ENCODE measurements at places on chromosomes 12 and 14.

DNA sequence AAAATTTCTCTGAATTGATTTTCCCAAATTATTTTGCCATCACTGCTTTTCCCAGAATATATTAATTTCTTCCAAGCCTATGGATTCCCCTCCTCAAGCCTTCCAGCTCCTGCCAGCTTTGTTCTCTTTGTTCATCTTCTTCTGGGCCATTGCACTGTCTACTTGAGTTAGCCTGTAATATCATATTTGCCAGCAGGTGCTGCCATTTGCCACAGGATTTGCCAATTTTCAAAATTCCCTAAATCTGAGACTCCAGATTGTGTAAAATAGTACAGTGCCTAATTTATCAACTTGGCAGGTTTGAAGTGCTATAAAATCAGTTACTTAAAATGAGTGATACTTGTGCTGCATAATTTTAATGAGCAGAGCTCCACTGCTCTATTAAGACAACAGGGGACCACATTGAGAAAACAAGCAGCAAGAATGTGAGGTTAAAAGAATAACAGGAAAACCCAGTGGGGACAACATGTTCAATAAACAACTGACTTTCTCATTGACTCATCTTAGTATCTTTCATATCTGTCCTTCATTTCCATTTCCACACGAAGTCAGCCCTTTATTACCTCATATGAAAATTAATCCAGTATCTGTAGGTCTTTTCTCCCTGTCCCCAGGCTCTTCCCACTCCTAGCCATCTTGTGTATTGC, 84.6 kb upstream of the CCDC196 start:
- DNase-seq: no peak

GRCh38 chr14:101080922-101081593, 177.5 kb upstream of the RTL1 start:
- no peak for DNase-seq

GRCh38 chr14:44657696-44658388, 150.8 kb upstream of the FSCB start:
- DNase-seq: no peak

GRCh38 chr12:121399391-121400331, at the start of gene RNF34:
Gene RNF34, plus strand, starts transcription at chr12:121400118. Its CDS starts 95 bp downstream, at chr12:121400213.
- peak; percentile 99 for DNase-seq

GRCh38 chr12:113154351-113154973, 4.9 kb downstream of the CFAP73 start:
- DNase-seq: no peak

- no peak for DNase-seq
These were observed 150.6 kb downstream of the ASCL4 start for GRCh38 chr12:107925125-107925524.

DNA sequence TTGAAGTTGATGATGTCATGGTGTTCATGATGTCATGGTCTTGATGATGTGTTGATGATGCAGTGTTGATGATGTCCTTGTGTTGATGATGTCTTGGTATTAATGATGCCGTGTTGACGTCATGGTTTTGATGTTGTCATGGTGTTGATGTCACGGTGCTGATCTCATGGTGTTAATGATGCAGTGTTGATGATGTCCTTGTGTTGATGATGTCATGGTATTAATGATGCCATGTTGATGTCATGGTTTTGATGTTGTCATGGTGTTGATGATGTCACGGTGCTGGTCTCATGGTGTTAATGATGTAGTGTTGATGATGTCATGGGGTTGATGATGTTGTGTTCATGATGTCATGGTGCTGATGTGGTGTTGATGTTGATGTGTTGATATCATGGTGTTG, 48.0 kb upstream of the RIMBP2 start:
- no peak for DNase-seq

- no peak for DNase-seq
These were observed 64.5 kb upstream of the DAAM1 start for GRCh38 chr14:59123975-59124374.

DNA sequence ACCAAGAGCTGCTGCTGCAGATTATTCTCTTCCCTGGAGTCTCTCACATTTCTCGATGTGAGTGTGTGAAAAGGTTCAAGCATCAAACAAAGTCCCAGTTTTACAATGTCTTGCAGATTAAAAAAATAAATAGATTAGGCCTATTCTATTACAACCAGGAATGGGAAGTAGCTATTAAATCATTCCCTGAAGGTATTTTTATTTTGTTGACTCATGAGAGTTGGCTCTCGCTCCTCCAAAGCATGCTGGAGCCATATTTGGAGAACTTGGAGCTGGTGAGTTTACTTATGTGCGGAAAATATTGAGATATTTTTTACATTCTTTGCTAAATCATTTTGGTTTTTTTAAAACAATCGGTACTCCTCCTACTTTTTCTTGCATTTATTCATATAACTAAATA, 572.3 kb downstream of the ETNK1 start:
- no peak for DNase-seq

DNA sequence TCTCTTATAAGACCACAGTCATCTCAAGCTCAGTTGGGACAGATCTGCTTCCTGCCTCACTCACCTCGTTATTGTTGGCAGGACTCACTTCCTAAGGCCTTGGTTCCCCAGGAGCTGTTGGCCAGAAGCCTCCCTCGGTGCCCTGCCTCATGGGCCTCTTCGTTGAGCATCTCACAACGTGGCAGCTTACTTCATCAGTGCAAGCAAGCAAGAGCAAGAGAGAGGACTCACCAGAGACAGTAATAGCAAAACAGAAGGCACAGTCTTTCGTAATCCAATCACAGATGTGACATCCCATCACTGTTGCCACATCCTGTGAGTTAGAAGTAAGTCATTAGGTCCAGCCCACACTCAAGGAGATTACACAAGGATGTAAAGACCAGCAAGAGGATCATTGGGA, 5.1 kb upstream of the NUMB start:
- peak; percentile 50 for DNase-seq

GRCh38 chr14:51443195-51444018, 203.4 kb downstream of the TMX1 start:
- DNase-seq: no peak

- no peak for DNase-seq
These were observed 538.9 kb upstream of the FLRT2 start for GRCh38 chr14:84991021-84991420.

- DNase-seq: no peak
These were observed 99.0 kb downstream of the KCNH5 start for GRCh38 chr14:62946221-62946620.

- DNase-seq: no peak
These were observed 63.7 kb downstream of the RFX4 start for GRCh38 chr12:106646472-106646871.

GRCh38 chr12:67752226-67752732, 103.7 kb downstream of the DYRK2 start:
- no peak for DNase-seq

DNA sequence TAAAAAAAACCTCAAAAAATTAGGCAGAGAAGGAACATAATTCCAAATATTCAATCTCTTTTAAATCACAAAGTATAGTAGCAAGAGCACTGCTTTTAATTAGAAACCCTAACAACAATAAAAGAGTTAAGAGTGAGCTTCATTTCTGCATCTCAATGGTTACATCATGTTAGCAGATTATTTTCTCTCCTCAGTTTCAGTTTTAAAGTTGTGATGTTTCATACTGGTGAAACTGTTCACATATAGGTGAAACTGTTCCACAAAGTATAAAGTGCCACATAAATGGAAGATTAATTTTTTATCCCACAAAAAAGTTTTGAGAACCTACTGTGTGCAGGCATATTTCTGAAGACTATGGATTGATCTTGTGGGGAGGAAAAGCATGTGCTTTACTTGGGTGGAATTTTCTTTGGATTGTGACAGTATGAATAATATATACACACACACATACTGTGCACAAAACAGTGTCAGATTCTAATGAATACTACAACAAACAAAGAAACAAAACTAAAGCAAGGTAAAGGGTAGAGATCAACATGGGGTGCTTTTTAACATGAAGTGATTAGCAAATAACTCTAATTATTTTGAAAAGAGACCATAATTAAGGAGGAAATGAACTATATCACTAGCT, 17.1 kb downstream of the LUM start:
- no peak for DNase-seq

- no peak for DNase-seq
These were observed 40.7 kb downstream of the STK38L start for GRCh38 chr12:27284751-27285150.

GRCh38 chr12:62259631-62259992, 592 bp upstream of the USP15 start:
- DNase-seq: no peak

DNA sequence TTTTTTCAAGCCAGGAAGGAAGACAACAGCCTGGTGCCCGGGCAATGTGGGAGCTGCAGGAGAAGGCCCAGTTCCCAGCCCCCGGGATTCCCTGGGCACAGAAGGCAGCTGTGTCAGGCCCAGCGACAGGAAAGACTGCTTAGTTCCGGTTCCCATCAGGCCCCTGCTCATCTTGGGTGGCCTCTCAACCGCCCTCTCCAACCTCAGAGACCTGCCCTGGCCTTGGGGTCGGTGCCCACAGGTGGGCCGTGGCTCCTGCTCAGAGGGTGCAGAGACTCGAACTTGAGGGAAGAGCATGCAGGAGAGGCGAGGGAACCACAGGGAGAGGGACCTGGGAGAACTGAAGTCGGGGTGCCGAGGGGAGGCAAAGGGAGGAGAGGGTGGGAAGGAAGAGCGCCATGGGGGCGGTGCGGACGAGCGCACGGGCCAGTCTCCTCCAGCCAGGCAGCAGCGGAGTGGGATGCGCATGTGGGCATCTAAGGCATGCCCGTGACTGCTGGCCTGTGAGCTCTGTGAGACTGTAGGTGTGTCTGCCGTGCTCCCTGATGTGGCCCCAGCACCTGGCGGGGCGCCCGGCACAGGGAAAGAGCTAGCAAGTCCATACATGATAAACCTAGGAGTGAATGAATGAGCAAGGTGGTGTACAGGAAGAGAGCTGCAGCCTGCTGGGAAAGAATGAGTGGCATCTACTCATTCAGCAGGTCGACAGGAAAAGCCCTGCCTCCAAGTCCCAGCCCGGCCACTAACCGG, 42.7 kb downstream of the SSH1 start:
- no peak for DNase-seq

- no peak for DNase-seq
These were observed 196.9 kb downstream of the GRIN2B start for GRCh38 chr12:13784504-13784903.

GRCh38 chr12:82047446-82047845, 288.3 kb upstream of the PPFIA2 start:
- no peak for DNase-seq

DNA sequence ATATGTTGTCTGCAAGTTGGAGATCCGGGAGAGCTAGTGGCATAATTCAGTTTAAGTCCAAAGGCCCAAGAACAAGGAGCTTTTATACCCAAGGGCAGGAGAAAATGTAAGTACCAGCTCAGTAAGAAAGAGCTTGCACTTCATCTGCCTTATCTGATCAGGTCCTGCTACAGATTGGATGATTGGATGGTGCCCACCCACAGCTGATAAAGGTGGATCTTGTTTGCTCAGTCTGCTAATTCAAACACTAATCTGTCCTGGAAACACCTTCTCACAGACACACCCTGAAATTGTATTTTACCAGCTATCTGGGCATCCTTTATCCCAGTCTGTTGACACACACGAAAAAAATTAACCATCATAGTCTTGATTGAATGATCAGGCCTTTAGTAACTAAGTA, 230.7 kb upstream of the SLC16A7 start:
- no peak for DNase-seq

DNA sequence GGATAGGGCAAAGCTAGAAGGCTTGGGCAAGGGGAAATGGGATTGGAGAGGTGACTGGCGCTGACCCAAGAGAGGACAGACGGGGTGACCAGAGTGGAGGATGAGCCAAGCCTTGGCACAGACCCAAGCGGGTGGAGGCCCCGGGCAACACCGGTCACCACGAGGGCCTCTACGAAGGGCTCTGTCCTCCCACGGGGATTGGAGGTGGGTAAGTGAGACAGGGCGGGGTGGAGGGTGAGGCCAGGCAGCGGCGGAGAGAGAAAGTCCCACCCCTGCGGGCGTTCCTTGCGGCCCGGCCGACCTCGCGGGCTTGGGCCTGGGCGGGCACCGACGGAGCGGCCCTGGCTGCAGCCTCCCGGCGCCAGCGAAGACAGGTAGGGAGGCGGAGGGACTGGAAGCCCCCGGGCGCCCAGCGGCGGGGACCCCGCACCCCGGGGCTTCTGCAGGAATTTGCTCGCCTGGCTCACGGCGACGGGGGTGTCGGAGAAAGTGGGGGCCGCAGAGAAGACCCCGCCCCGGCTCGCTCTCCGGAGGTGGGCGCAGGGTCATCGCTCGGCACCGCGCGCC, at the start of gene PAPLN:
Gene PAPLN, plus strand, starts transcription at position 288 of the 567 bp plus-strand sequence. CDS start 2,273 bp downstream, outside the sequence.
- no peak for DNase-seq

DNA sequence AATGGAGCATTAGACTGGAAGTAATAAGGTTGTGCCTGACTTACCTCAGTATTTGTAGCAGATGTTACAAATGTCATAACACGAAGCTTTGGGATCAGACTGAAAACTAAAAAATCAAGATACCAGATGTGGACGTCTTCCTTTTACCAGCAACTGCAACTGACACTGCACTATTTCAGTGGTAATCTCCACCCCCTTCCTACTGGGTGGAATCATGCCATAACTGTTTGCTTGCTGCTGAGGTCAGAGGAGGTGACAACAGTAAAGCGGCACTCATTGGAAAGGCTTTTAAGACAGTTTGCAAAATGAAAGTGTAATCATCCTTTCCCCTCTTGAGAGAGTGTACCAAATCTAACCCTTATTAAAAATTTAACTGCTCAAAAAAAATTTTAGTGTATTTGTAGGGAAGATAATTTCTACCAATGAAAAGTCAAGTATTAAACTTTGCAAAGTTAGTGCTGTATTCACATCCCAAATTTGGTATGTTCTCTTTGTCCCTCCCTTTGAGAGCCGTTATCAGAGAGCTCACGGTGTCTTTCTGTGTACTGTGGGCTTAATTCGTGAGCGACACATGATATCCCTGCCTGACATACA, 420.7 kb downstream of the NPAS3 start:
- no peak for DNase-seq

All from stimulated activated CD4-positive, alpha-beta T cell treated with anti-CD3 and anti-CD28 coated beads, Interleukin-4, amount 100 ng/mL, for 24 hours (primary cell).